Stimulated activated memory B cell treated with anti-CD40 and anti-IgM and Interleukin-4, amounts not matched to agents 10 μg/mL and 1 μg/mL and 100 μg/mL, for 72 hours (primary cell): ENCODE measurements at places on chromosomes 7 and 10.

GRCh38 chr10:46555713-46556514, 544 bp downstream of the GPRIN2 start:
- ATAC-seq = peak; percentile 3

- ATAC-seq = no peak
Measured at GRCh38 chr10:5614155-5614721, 52.2 kb downstream of the ASB13 start.

- no peak for ATAC-seq
Measured at GRCh38 chr7:42106562-42106961, 130.4 kb downstream of the GLI3 start.

- ATAC-seq = no peak
Measured at GRCh38 chr10:114631090-114631665, 26.9 kb downstream of the ABLIM1 start.

DNA sequence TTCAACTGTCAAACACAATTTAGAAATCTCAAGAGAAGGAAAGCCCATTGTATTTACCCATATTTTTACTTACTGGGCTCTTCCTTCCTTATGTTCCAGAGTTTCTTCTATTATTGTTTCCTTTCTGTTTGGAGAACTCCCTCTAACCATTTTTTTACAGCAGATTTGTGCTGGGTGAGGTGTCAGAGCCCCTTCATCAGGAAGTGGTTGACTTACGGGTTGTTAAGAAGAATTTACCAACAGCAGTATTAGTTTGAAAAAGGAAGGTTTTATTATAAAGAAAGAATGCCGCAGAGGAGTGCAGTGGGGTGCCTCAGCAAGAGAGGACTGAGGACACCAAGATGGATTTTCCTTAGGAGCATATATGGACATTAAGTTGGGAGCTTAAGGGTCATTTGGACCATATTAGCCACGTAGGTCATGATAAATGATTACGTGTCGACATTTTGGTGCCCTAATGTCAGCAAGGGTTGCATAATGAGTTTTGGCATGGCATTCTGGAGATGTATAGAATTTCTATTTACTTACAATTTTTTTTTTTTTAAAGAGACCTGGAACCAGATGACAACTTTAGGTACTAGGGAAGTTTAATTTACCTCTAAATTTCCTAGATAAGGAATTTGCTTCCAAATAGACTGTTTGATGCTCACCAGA, 6.3 kb upstream of the TBATA start:
- no peak for ATAC-seq

DNA sequence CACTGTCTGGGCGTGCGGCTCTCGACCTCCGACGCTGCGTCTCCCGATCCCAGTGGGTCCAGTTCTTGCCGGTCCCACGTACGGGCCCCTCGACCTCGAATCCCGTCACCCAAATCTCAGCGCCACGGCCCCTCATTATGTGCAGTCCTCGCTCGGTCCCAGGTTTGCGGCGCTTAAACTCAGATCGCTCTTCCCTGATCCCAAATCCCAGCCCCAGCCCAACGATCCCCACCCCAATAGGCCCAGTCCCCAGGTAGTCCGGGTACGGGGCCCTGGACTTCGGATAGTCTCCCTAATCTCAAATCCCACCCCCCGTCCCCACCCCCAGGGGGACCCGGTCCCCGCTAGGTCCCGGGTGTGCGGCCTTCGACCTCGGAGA, 666 bp downstream of the HNRNPF start:
- ATAC-seq = peak; percentile 0

DNA sequence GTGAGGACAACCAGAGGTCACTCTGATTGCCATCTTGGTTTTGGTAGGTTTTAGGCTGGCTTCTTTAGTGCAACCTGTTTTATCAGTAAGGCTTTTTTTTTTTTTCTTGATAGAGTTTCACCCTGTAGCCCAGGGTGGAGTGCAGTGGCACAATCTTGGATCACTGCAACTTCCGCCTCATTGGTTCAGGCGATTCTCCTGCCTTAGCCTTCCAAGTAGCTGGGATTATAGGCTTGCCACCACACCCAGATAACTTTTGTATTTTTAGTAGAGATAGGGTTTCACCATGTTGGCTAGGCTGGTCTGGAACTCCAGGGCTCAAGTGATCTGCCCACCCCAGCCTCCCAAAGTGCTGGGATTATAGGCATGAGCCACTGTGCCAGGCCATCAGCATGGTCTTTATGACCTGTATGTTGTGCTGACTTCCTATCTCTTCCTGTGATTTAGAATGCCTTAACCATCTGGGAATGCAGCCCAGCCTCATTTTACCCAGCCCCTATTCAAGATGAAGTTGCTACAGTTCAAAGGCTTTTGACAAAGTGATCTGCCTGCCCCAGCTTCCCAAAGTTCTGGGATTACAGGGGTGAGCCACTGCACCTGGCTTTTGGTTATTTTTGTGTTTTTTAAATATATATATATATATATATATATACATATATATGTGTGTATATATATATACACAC, 7.0 kb upstream of the ZNF425 start:
- ATAC-seq = no peak

DNA sequence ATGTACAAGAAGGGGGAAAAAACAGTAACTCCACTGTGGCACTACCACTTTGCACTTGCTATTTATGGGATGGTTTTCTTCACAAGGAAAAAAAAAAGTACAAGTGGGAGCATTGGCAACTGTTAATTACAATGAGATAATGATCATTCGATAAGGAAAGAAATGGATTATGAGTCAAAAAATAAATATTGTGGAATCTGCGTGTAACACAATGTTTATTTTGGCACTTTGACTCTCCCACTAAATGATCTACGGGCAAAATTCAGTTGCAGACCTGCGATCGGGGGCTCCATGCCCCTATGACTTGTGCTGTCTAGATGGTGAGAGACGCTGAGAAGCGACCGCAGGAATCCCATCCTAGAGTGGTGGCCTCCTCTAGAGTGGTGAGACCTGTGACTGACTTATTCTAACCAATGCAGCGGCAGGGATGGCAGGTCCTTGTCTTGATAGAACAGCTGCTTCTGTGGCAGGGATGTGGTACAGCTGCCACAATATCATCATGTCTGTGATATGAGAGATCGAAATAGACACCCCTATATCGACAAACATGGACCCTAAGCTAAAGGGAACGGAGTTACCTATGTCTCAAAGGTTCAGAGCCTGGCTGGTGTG, 345.0 kb upstream of the KLF6 start:
- ATAC-seq = no peak

GRCh38 chr10:93760490-93760889, 2.8 kb downstream of the LGI1 start:
- ATAC-seq = no peak

GRCh38 chr10:110527731-110528171, 30.0 kb downstream of the DUSP5 start:
- no peak for ATAC-seq

- ATAC-seq = peak; percentile 61
Measured at GRCh38 chr7:40604601-40605438, 470.0 kb downstream of the SUGCT start.

- ATAC-seq = no peak
Measured at GRCh38 chr7:19919261-19920095, 146.1 kb upstream of the TMEM196 start.

GRCh38 chr7:143987513-143987912, 12.6 kb upstream of the OR6B1 start:
- ATAC-seq = no peak

GRCh38 chr10:369221-369683, 234.0 kb downstream of the ZMYND11 start:
- no peak for ATAC-seq

DNA sequence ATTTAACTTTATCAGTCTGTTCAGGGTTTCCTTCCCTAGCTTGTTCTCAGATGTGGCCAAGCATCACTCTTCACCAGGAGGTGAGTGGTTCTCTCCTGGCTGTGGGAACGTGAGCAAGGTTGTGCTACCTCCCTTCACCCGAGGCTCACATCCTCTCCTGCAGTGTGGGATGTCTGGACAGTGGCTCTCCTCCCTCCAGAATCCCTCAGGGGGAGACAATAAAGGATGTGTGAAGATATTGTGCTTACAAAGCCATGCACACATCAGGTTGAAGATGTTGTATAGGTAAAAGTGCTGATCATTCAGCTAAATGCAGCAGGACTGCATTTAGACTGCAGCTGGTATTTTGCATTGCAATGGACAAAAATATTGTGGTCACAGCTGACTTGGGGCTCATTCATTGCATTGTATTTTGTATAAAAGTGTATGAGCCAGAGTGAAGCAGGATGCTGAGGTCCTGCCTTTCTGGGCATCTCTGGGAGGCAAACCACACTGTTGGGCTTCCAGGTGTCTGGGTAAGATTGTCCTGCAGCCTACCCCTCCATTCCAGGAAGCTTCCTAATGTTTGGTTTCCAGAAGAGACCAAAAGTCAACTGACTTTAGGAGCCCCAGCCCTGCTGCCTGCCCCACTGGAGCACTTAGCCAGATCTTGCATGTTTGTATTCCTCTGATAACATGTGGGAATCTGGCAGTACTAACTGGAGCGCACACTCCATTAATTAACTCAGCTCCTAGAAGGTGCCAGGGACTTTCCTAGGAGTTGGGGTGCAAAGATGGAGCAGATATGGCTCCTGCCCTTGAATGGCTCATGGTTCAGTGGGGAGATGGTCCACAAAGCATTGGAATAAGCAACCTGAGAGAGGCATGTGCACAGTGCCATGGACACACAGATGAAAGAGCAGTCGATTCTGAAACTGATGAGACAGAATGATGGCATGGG, 292.5 kb upstream of the ZNF32 start:
- no peak for ATAC-seq

DNA sequence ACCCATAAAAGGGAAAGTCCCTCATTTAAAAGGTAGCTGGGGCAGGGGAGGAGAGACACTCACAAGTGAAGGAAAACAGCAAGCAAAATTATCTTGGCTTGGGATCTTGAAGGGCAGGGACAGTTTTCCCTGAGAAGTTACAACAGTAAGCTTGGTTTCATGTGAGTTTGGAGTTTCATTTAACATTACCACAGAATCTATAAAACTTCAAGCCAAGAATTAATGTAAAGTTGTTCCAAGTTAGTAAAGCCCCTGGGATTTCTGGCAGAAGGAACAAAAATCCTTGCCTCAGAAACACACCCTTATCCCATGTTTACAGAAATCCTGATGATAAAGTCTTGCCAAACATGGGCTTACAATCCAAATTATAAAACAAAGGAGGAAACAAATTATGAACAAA, 19.2 kb downstream of the CRPPA start:
- ATAC-seq = no peak

DNA sequence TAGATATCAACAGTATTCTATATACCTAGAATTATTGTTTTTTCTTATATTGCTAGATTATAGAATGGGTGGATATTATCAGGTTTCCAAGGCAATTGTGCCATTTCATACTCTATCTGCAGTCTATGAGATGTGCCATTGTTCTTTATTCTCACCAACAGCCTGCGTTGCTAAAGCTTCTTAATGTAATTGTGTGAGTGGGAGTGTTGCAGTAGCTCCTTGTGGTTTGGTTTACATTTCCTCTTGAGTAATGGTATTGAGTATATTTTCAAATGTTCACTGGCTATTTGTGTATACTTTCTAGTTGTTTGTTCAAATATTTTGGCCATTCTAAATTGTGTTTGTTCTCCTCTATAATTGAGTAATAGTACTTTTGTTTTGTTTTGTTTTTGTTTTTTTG, 199.2 kb downstream of the TFEC start:
- no peak for ATAC-seq

DNA sequence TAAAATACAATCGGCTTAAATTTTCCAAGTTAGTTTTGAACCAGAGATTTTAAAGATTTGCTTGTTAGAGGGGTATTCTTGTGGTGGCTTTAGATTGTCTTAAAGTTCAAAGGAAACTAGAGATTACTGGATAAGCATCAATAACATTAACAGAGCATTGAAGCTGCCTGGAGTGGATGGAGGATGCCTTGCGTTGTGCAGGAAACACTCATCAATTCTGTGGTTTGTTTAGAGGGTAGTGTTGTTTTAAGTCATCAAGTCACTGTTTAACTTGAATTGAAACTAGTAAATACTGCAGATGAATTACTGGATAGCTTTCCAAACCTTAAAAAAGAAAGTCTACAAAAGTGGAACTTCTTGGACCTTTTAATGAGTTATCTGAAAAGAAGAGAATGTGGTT, 218.6 kb downstream of the CELF2 start:
- peak; percentile 80 for ATAC-seq

GRCh38 chr10:128522551-128523308, 396.5 kb upstream of the MKI67 start:
- no peak for ATAC-seq

- ATAC-seq = no peak
Measured at GRCh38 chr7:4109481-4110110, 572.5 kb upstream of the FOXK1 start.

DNA sequence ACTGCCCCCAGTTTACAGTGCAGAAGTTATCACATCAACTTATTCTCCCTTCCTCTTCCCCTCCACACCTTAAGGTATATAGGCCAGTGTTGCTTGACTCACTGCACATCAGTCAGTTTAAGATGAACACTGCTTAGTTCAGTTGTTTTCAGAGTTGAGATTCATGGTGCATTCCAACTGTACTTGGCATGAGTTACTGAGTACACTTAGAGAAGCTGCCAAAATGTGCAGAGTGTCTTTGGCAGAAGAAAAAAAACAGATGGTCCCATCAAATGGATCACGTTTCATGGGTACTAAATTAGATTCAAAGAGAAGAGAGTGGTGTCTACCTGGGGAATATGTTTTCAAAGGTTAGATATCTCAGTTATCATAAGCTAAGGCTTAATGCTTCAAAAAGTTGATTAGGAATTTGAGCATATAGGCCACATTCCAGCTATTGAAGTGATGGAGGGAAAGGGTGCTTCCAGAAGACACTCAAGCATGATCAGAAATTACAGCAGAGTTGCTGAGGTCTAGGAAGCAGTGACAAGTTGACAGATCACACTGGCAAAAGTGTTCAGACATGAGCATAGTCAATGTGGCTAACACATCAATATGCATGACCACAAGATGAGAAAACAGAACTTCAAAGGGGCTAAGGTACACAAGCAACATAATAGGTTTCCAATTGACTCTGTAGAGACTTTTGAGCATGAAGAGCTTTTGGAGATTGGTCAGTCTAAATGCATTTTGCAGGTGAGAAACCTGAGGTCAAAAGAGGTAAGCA, 579.2 kb upstream of the CELF2 start:
- ATAC-seq = no peak

DNA sequence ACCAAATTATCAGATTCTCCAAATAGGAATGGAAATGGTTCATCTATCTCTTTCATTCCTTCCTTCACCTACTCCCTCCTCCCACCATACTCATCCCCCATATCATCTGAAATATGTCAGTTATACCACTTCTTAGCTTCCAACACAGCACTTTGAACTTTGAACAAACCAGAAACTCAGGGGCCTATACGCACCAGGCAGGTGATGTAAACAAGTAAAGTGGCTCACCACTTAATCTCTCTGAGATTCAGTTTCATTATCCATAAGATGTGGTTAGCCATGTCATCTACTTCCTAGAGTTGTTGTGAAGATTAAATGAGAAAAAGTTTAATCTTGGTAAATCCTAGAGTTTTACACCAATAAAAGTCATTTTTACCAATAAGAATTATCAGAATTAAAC, 65.9 kb upstream of the LRRN3 start:
- peak; percentile 47 for ATAC-seq

GRCh38 chr10:122554131-122555036, 6.2 kb upstream of the DMBT1 start:
- no peak for ATAC-seq
